ENCODE measurements at places on chromosomes 5 and 9.

DNA sequence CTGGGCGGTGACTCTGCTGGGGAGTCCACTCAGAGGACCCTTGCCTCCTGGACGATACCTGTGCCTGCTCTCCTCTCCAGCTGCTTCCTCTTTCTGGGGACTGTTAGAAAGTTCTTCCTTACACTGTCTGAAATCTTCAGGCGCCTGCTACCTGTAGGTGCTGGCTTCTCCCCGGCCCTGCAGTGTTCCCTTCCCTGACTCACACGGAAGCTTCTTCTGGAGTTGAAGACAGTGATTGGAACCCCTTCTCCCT lies 562 bp downstream of the GSN start:
- no peak for DNase-seq

DNA sequence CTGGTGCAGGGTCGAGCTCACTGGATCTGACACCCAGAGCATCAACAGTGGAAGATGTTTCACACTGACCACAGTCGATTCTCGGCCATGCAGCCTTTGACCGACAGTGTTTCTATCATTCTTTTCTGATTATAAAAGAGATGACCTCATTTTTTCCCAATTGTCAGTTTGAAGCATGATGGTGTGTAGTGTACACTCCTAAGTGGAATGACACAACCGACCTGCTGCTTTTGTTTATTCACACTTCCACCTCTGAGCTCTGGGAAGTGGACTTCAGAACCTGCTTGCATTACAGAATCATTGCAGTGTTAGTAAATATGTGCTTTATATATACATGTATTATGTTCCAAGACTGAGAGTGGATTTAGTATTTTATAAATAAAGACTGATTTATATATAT lies 128.6 kb downstream of the IRX2 start:
- DNase-seq: no peak

GRCh38 chr5:158812408-158812807 lies 287.3 kb downstream of the EBF1 start:
- no peak for DNase-seq

DNA sequence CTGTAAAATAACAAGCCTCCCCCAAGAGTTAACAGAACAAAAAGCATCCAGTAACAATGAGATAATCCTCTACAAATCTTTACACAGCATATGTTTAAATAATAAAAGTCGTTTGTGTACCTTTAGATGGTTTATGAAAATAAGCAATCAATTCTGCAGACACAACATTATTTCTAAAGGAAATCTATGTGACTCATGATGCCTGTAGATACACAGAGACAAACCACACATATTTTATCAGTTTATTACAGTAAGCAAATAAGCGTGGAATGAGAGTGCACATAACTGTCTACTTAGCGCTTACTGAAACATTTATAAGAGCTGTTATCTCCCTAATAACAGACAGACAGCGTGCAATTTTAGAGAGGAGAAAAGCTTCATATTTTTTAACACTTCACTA lies 243.6 kb downstream of the AP3B1 start:
- DNase-seq: no peak

GRCh38 chr9:119221276-119221675 lies 148.0 kb downstream of the BRINP1 start:
- no peak for DNase-seq

DNA sequence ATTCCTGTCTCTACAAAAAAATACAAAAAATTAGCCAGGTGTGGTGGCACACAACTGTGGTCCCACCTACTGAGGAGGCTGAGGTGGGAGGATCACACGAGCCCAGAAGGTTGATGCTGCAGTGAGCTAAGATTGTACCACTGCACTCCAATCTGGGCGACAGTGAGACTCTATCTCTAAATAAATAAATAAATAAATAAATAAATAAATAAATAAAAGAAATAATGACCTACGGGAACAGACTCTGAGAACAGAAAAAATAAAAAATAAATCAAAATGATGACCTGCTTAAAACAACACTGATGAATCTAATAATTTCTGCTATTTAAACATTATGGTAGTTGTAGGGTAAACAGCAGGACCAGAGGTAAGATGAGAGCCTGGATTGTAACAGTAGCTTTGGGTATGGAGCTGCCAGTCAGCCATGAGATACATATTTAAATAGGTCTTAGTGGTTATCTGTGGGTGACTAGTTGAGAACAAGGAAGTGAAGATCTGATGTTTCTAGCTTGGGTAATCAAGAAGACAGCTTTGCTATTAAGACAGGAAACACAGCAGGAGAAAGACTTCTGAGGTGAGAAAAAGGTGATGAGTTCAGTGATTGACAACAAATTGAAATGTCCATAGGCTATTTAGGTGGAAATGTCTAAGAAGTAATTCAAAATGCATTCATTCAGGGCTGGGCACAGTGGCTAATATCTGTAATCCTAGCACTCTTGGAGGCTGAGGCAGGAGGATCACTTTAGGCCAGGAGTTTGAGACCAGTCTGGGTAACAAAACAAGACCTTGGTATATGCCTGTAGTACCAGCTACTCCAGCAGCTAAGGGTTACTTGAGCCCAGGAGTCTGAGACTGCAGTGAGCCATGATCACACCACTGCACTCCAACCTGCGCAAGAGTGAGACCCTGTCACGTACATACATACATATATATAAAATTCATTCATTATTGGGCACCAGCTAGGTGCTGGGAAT lies 11.0 kb downstream of the RNF145 start:
- no peak for DNase-seq

DNA sequence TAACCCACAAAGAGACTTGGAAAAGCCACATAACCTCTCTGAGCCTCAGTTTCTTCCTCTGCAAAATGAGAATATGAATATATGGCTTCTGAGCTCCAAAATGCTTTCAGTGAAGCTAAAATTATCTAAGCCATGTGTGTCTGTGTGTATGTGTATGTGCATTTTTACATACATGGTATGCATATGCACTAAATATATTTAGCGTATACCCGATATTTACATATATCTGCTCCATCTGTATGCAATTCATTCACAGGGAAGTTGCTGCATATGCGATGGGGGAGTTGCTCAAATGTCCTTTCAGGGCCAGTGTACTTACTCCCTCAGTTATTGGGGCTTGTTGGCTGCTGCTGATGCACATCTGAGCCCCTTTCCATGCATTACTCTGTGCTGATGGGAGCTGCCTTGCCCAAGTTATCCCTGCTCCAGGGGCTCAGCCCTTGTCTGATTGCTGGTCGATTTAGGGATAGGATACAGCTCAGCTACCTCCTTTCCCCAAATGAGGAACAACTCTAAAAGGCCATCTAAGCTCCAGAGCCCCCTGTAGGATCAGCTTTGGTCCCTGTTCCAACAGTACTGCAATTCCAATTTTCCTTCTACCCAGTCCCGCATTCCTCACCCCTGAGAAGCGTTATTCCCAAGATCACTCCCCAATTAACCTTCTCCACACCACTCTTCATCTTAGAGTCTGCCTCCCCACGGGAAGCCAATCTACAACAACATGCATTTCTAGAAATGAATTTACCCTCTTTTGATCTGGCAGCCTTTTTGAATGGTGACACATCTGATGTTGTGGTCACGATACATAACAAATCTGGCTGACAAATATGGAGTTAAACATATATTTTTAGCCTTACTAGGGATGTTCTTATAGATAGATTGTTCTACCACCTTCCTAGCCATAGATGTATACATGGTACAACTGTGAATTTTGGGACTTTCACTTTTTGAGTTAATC lies 15.9 kb downstream of the RHOBTB3 start:
- DNase-seq: no peak
